ENCODE measurements at places on chromosomes 5 and 9.

- no peak for DNase-seq
Observed at GRCh38 chr5:77960305-77960704, 184.2 kb upstream of the TBCA start.

DNA sequence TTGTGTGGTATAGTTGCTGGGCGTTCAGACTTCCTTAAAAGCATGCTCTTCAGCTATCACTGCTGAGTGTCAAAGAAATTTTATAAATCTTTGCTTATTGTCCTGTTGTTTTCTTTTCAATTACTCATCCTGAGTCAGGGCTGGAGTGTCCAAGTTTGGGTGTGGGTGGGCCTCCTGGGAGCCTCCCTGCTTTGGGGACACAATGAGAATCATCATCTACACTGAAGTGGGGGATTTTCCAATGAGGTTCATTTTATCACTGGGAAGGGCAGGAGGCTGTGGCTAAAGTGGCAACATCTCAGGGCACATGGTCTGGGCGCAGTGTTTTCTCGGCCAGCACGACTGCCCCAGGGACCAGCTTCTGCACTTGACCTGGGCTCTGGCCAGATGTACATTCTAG, 19.5 kb downstream of the GFPT2 start:
- DNase-seq: no peak

DNA sequence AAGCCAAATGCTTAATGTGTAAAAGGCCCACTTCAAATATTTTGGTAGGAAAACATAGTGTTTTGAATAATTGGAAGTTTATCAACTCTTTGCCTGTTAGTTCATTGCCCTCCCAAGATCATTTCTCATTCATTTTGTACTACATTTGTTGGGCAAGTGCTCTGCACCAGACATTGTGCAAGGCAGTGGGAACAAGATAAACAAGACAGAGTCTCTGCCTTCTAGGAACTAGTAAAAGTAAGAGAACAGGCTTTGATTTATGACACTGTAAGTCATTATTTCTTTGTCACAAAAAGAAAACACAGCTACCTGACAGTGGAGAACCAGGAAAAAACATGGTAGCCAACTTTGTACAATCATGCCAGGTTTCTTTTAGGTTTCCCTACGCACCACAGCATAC, 63.7 kb upstream of the PAM start:
- DNase-seq: no peak

DNA sequence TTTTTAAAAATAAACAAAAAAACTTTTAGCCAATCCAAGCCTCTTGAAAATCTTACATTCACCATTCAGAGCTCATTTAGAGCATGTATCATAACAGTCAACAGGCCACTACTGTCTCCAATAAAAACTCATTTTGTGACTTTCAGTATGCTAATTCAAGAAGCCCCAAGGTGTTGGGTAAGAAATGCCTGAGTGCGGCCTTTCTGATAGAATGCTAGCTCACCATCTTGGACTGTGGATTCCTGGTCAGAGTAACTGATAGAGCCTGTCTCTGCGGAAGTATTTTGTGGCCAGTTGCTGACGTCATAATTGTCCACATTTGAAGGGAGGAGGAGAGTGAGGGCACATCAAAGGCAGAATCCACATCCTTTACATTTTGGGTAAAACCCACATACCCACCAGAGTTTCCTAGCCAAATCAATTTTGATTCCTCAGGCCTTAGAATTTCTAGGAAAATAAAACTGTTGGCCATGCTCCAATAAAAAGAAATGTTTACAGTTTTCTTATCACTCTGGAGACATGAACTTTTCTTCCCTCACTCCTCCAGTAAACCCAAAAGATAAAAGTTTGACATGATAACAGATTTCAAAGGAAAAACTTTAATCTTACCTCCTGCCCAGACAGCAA, 41.1 kb upstream of the ERCC6L2 start:
- DNase-seq: no peak

GRCh38 chr5:52824827-52825226, 37.1 kb downstream of the ITGA1 start:
- no peak for DNase-seq

- no peak for DNase-seq
Observed at GRCh38 chr9:70399141-70399540, 15.3 kb downstream of the KLF9 start.

- DNase-seq: no peak
Observed at GRCh38 chr5:96117771-96118651, 156.4 kb upstream of the ELL2 start.

DNA sequence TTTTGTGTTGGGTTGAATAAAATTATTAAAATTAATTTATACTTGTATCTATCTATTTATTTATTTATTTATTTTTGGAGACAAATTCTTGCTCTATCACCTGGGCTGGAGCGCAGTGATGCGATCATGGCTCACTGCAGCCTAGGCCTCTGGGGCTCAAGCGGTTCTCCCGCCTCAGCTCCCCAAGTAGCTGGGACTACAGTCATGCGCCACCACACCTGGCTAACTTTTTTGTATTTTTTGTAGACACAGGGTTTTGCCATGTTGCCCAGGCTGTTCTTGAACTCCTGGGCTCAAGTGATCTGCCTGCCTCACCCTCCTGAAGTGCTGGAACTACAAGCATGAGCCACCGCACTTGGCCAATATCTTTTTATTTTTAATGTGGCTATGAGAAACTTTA, 134.7 kb upstream of the SPDL1 start:
- DNase-seq: no peak

DNA sequence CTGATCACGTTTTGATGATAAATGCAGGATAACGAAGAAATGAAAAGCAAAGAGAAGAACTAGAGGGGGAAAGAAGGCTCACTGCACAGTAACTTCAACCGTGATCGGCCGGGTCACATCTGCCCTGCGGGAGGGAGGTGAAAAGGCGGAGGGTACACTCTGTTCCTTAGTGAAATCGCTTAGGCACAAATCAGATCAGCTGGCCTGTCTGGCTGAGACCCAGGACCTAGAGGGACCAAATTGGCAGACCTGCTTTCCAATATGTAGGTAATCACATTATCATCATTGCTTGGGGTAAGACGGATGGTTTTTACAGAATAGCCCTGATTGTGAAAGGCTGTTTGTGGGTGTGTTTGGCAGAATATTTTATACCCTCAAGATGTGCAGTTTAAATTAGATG, 82.2 kb downstream of the SLC28A3 start:
- DNase-seq: no peak

DNA sequence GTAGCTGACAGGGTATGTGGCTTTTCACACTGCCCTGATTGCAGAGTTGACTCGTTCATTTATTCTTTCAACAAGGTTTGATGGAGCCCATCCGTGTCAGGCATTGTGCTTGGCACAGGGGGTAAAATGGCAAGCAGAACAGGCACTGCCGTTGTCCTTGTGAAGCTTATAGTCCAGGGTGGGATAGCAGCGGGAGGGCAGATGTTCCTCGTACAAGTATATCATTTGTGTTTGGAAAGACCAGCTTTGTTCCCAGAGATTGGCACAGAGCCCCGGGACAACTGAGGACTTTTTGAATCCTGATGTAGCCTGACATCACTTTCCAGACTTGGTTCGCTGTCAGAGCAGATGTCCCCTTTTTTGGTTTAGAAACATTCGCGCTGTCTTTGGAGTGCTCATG, 50.9 kb downstream of the MVB12B start:
- DNase-seq: no peak

DNA sequence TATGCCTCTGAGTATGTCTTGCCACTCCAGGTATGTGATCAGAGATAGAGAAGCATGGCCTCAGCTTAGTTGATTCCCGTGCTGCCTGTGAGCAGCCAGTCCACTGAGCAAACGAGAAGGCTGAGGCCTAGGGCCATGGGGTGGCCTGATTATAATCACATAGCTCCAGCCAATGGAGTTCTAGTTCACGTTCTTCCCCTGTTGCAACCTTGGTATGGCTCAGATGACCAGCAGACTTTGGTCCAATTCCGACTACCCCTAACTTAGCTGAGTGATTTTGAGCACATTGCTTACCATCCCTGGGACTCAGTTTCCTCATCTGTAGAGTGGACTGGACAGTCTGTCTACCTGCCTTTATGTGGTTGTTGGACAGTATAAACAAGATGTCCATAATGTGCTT, 68.4 kb downstream of the PPARGC1B start:
- DNase-seq: no peak

- no peak for DNase-seq
Observed at GRCh38 chr5:53243403-53243802, 133.8 kb upstream of the MOCS2 start.

DNA sequence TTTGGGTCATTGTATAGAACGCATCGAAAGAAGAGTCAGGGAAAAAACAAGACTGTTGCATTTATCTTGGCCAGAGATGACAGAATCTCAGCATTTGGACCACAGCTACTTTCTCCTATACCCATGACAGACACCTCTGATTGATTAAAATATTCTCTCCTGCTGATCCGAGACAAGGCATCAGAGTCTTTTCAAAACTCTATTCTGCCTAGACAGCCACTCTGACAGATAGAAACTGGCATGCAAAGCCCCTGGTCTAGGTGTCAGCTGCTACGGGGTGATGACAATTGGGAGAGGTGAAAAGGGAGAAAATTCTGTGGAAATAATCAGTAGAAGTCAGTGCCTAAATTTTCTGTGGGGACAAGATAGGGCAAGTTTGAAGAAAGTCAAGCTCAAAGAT, 152.2 kb downstream of the PIK3R1 start:
- DNase-seq: no peak

Measured in forelimb muscle (tissue), 1 donor.